SJSA1 (cell line): ENCODE measurements at places on chromosomes 4 and X. TPM values are rescaled to one million over a fixed set of nuclear protein-coding genes. Genes with fewer than 3 reads are reported as not detected.

The TEX28 gene
- not detected in 2 replicates for total RNA-seq

DNA sequence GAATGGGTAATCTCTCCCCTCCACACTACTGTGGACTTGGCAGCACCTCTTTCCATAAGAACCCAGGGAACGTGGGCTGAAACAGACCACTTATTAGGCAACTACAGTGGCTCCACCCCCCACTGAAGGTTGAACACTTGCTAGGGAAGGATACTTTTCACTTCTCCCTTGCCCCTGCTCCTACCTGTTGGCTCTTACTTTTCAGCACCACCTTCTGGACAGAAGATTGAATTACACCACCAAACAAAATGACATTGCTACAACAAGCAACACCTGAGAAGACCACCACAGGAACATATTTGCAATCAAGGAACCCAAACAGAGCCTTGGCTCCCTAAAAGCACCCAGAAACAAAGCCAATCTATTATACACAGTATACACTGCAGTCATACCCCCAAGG is 132.1 kb upstream of the CXCL13 start:
- no peak for DNase-seq

- DNase-seq: no peak
Observed at GRCh38 chrX:128634754-128635153, 582.6 kb upstream of the ACTRT1 start.

The ATP1B4 gene
- total RNA-seq: not detected in 2 replicates

DNA sequence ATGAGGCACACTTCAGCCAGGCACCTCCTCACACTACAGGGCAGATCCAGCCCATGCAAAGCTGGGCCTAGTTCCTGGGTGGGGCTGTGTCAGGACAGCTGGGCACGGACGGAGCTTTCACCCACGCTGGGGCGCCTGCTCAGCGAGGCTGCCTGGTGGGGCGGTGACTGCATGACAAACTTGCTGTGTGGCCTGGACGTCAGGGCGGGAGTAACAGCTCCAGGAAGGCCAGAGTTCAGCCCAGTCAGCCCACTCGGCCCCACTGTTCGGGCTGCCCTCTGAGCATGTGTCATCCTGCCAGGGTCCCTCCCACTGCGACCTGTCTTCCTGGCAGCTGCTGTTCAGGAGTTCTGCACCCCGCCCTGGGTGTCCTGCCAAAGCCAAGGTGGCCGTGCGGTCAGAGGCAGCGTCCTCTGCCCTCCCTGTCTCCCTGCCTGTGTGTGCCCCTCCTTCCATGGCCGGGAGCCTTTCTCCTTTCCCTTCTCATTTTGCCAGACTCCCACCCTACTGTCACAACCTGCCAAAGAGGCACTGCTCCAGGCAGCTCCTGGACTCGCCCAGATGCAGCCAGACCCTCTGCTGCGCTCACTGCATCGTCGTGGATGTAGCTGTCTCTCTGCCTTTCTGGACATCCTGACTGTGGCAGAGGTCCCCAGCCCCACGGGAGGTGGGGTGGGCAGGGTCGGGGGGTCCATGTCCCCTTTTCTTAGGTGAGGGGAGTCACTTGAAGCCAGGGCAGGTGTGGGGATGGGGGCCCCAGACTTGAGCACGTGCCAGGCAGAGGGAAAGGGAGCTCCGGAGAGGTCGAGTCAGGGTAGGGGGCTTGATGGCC is 33.0 kb upstream of the KIAA0232 start:
- DNase-seq: peak; percentile 73

DNA sequence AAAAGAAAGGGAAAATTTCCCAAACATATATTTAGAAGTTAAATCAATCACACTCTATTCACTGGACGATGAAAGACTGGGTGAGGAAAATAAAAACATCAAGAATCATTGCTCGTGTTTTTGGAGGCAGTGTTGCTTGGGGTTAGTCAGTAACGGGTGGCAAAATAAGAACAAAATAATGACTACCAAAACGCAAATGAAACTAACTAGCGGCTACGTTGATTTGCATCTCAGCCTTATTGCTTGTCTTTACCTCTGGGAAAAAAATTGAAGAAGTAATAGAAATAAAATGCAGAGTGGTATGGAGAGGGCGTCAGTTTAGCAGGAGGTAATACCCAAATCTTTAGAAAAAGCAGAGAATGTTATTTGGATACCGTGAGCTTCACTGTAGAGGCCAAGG is 86.4 kb upstream of the SORBS2 start:
- DNase-seq: no peak

- DNase-seq: peak; percentile 89
Observed at GRCh38 chrX:13428053-13428786, 108.4 kb upstream of the ATXN3L start.

The GAGE12G gene
- not detected in 2 replicates for total RNA-seq

DNA sequence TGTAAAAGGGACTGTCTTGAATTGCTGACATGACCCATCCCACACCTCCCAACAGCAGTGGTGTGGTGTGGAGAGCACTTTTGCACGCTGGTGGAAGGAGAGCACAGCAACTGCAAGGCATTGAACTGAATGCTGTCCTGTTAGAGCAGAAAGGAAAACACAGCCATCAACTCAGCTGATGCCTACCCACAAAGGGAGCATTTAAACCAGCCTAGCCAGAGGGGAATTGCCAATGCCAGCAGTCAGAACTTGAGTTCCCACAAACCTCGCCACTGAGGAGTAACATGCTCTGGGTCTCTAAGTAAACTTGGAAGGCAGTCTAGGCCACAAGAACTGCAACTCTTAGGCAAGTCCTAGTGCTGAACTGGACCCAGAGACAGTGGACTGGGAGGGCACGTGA is 31.9 kb downstream of the MAGED4 start:
- no peak for DNase-seq

GRCh38 chr4:128354205-128354821 is 66.7 kb upstream of the PGRMC2 start:
- peak; percentile 99 for DNase-seq

DNA sequence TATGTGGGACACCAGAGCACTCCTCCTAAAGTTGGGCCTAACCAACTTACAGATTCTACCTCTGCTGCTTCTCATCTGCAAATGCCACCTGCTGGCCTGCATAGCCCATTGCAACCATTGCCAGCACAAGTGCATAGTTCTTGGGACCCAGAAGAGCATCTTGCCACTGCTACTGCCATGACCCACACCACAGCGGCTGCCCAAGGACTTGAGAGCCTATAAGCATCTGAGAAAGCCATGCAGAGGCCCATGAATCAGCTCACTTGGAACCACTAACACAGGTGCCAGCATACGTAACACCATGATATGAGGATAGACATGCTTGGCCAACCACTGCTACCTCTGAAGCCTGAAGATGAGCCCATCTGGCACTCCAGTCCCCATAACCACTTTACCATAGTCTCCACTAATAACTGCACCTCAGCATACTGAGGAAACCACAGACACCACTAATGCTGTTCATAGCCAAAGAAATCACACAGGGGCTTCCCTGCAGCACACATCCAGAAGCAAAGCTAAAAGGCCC is 258.1 kb upstream of the AGTR2 start:
- no peak for DNase-seq

DNA sequence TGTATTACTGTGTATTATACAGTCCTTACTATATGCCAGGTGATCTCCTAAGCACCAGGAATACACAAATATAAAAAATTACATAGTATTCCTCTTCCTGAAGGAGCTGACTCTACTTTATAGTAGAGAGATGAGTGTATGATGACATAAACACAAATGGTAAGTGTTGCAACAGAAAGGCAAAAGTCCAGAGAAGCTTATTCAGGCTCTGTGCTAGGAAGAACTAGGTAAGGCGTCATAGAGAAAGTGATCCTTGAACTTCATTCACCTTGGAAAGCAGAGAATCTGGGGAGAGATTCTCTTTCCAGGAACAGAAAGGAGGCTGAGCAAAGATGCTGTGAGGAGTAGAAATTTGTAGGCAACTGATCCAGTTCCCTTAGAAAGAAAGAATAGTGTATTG is 115.0 kb upstream of the KCNIP4 start:
- DNase-seq: no peak

The FAM200B gene
- 45.3 and 52.8 TPM in 2 replicates for total RNA-seq

DNA sequence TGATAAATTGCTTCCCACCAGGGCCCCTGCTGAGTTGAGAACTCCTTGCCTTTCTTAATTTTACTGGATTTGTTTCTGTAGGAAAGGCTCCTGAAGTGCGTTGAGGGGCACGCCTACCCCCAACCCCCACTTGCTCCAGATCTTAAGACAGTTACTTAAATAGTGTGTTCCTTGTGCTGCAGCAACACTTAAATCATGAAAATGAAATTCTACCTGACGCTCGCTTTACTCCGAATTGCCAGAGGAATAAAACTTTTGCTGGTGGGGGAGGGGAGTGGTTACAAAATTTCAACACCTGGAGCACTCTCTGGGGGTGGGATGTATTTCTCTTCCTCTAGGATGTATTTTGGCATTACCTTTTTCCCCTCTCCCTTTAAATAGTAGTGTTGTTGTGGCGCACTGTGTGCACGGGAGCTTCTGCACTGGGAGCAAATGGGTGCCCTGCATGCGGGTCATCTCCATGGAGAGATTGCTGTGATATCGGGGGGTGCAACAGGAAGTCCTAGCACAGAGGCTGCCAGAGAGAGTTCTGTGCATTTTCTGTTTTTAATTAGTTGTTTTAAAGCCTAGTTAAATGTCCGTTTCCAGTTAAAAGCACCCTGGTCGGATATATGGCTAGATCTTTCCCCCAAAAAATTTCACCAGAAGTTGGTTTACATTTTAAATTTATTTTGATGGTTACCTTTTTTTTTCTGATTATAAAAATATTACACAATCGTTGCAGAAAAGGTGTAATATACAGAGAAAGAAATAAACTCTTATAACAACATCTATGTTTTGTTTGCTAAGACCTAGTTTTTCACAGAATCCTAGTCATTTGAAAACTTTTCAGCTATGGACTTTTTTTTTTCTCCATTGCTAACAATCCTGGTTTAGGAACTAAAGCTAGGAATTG is 207.7 kb downstream of the SOWAHB start:
- no peak for DNase-seq

GRCh38 chr4:120616-121015 is 3.7 kb upstream of the ZNF718 start:
- DNase-seq: no peak

The MAGEC1 gene
- total RNA-seq: not detected in 2 replicates

The SOD3 gene
- 1.7 and 2.0 TPM in 2 replicates for total RNA-seq

The PDGFC gene
- total RNA-seq: 63.0 and 73.1 TPM in 2 replicates

DNA sequence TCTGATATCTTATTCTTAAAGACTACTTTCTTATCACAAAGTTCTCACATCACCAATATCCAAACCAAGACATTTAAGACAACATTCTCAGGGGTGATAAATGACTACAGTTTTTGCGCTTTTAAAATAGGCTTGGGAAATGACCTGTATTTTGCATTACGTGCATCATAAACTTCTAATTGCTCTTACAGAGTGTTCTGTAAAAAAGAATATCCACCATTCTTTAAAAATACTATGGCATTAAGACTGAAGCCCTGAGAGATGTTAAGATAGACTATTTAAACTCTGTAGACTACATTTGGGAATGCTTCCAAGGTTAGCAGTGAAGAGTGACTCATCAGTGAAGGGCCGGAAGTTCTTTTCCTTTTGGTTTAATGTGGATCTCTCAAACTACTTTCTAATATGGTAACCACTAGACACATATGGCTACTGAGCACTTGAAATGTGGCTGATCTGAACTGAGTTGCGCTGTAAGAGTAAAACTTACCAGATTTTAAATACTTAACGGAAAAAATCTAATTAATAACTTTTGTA is 518.8 kb upstream of the FTHL17 start:
- peak; percentile 19 for DNase-seq

The TMEM154 gene
- total RNA-seq: 0.22 and 0.37 TPM in 2 replicates

The TCEAL6 gene
- not detected in 2 replicates for total RNA-seq

DNA sequence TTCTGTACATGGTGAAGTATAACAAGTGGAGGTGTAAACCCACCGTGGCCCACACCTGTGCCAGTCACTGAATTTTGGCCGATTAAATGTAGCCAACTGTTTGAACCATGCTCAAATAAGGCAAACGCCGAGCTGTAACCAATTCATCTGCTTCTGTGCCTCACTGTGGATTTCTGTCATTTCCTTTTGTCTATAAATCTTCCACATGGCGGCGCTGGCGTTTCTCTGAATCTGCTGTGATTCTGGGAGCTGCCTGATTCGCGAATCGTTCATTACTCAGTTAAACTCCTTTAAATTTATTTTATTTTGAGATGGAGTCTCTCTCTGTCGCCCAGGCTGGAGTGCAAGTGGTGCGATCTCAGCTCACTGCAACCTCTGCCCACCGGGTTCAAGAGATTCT is 19.2 kb downstream of the SUPT20HL2 start:
- DNase-seq: no peak

DNA sequence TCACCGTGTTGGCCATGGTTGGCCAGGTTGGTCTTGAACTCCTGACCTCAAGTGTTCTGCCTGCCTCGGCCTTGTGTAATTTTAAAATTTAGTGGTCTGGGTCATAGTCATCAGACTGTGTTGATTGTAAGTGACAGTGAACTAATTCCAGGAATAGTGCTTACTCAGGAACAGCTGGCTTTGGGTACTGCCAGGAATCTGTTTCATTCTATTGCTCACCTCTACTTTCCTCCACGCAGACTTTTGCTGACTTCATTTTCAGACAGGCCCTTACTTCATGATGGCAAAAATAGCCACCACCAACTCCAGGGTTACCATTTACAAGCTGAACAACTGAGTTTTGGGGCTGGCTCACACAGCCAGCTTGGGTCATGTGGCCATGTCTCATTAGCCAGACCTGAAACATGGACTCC is 54.6 kb downstream of the FNIP2 start:
- DNase-seq: no peak

The FGF5 gene
- total RNA-seq: 2.5 and 6.4 TPM in 2 replicates

The CENPVL1 gene
- total RNA-seq: not detected in 2 replicates

- DNase-seq: no peak
Observed at GRCh38 chr4:123833171-123833643, 436.6 kb downstream of the SPRY1 start.

DNA sequence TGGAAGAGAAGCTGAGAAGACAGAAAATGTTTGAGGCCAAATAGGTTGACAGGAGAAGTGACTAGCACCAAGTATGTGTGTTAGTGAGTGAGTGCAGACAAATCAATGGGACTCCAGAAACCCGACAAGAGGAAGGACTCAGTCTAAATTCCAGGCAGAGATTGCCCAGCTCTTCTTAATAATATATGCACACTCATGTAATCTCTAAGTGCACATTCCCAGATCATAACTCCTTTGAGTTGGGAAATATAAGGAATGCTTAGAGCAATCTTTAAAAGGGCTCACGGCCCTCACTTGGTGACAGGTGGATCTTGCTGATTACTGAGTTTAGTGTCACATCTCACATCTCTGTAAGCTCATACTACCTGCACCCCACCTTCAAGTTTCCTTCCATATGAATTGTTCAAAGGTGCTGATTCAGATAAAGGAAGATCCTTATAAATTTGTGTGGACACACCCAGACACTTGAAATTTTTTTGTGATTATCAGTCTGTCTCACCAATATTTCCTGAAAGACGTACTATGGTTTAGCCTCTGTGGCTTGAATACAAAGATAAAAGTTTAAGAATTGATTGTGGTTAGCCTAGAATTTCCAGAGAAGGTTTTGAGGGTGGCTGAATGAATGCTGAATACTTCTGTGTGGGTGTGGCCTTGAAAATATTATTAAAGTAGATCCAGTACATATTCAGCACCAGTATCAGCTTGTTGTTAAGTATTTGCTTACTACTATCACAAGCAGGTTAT is 205.1 kb upstream of the UGT8 start:
- DNase-seq: no peak
